ENCODE measurements at places on chromosomes 3 and 15. TPM values are rescaled to one million over a fixed set of nuclear protein-coding genes. Genes with fewer than 3 reads are reported as not detected.

- DNase-seq: no peak
Observed at GRCh38 chr3:136055491-136055890, 90.0 kb downstream of the PPP2R3A start.

GRCh38 chr15:46778876-46779275 is 938.4 kb upstream of the SEMA6D start:
- no peak for DNase-seq

- DNase-seq: no peak
Observed at GRCh38 chr3:171377859-171378258, 82.3 kb downstream of the TNIK start.

GRCh38 chr3:146558781-146559180 is 14.4 kb upstream of the PLSCR1 start:
- no peak for DNase-seq

DNA sequence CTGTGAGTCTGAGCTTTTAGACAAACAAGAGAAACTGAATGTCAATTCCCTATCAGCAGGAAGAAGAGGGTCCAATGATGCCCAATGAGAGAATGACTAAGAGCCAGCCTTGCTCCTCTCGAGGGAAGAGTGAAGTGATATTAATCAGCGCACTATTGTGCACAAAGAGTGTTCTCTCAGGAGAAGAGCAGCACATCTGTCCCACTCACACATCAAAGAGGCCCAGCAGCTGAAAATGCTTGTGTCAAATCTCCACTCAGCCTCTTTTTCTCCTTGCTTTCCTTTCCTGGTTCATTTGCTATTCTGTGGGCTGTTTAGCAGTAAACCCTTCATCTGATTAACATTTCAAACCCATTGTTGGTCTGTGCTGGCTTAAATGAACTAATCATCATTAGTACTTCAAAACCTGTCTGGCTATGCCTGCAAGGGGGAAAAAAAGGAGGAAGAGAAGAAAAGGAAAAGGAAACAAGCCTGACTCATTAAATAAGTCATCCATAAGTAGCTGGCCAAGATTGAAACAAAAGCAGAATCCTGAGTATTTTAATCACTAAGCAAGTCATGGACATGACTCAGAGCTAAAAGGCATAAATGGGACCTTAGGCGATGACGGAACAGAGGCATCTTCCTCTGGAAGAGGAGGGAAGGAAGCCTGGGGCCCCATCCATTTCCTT is 912.7 kb downstream of the TUSC7 start:
- DNase-seq: no peak

- no peak for DNase-seq
Observed at GRCh38 chr3:5112043-5112442, 10.0 kb upstream of the ARL8B start.

- no peak for DNase-seq
Observed at GRCh38 chr3:28923994-28924393, 356.9 kb upstream of the RBMS3 start.

DNA sequence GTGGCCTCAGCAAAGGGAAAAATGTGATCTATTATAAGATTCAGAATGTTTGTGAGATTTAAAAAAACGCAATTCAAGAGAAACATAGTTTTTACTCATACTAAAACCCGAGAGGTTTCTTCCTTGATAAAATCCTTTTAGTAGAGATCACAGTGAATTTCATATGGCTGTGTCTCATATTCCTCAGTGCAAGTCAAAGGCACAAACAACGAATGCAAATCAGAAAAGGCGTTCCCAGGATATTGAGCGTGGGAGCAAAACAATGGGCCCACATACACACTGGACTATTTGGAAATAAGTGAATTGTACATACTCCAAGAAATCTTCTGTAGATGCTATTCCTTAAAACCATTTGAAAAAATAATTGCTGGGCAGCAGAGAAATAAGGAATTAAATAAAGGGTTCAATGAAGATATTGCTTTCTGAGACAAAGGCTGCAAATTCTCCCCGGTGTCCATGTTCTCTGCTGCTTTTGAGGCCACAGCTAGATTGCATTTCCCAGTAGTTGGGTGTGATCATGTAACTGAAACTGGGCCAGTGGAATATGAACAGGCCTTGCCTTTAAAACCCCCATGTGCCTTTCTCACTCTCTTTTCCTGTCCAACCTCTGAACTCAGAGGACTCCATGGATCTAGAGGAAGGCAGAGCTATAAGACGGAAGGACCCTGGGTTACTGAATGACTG is 144.6 kb upstream of the TBL1XR1 start:
- no peak for DNase-seq

DNA sequence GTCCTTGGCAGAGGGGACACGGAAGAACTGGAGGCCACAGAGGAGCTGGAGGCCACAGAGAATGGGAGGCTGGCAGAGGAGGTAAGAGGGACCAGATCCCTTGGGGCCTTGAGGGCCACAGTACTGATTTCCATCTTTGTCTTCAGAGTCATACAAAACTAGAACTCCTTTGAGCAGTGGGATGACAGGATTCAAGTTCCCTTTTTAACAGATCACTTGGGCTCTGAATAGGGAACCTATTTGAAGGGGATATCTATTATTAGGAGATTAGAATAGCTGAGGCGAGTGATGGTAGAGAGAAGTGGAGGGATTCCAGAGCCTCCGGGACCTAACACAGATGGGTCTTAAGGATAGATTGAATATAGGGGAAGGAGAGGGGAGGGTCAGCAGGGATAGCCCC is 55.7 kb downstream of the OXNAD1 start:
- no peak for DNase-seq

- DNase-seq: no peak
Observed at GRCh38 chr15:70480196-70480856, 283.0 kb downstream of the UACA start.

DNA sequence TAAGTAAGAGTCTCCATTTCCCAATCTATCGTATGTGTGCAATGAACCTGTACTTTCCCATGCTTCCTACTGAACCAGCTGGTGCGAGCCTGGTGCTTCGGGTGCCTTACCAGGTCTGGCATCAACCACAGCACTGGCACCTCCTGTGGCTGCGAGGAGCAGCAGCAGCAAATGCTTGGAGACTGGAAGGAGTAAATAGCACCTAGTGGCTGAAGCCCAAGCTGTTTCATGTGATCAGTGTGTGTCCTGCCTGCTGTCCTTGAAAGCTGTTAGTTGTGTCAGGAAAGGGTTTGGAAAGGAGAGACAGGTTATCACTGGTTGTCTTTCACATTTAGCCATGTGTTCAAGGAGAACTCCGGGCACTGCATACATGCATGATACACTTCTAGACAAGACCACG is 31.8 kb downstream of the PCOLCE2 start:
- DNase-seq: no peak

- no peak for DNase-seq
Observed at GRCh38 chr3:13370609-13371008, 49.5 kb downstream of the NUP210 start.

DNA sequence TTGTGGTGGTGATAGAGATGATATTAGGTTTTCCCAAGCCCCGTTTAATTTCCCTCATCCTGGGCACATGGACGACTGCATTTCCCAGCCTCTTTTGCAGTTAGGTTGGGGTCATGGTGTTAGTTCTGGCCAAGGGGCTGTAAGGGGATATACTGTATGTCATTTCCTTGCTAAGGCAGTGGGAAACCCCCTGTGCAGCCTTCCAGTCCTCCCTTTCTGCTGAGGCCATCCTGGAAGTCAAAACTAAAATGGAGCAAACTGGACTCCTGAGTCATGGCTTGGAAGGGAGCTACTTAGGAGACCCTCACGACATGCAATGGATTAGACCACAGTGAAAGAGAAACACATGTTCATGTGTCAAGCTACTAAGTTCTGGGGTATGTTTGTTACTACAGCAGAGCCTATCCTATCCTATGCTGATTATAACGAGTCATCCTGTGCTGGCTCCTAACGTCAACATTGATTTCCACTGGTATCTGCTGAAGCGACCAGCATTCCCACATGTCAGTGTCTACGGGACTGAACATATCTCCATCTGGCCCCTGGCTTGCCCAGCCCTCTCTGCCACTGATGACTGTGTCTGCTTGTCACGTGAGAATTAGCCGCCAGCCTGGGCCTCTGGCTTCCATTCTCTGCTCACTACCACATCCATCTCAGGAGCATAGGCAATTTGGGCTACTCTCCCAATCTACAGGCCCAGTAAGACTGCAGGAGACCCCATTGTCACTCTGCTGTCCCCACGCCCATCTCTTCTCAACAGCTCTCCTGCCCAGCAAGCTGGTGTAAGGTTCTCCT is 85.6 kb upstream of the MEF2A start:
- DNase-seq: no peak

DNA sequence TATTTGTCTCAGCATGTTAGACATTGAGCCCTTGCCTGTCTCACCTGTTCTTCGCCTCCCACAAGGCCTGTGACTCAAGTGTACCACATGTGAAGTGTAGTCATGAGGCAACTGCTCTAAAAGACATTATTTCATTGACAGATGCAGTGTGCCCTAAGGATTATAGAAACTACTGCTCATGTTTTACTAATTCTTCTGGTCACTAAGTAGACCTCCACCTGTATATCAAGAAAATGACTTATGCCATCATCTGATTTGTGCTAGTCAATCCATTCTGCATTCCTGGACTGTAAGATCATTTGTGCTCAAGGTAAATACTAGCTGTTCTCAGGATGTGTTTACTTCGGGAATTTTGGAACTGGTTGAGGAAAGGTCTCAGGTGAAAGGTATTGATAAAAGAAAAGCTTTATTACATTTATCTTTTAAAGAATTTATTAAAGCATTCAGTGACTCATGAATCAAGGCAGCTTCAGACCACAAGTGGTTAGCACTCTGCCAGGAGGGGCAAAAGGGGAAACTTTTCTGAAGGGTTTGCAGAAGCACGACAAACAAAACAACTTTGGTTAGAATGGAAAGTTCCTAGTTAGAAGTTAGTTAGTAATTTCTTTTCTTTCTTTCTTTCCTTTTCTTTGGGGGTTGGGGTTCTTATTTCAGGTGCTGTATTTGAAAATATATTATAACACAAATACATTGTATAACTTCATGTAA is 465.3 kb upstream of the CBLB start:
- DNase-seq: no peak

DNA sequence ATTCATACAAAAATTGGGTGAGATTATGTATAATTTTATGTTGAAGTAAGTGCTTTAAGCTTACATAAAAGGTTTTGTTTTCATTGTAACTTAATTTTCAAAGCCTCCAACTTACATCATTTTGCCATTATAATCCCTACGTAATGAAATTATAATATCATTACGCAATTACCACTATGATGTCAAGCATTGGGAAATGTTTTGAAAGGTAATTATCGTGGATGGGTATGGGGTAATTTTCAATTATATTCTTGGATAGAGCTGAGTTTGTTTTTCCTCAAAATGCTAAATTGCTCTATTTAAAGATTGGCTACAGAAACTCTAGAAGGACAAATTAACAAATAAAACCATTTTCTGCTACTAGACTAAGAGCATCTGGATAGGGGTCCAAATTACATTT is 80.2 kb upstream of the FAM3D start:
- no peak for DNase-seq

- DNase-seq: no peak
Observed at GRCh38 chr15:88782465-88782864, 20.8 kb upstream of the ACAN start.

DNA sequence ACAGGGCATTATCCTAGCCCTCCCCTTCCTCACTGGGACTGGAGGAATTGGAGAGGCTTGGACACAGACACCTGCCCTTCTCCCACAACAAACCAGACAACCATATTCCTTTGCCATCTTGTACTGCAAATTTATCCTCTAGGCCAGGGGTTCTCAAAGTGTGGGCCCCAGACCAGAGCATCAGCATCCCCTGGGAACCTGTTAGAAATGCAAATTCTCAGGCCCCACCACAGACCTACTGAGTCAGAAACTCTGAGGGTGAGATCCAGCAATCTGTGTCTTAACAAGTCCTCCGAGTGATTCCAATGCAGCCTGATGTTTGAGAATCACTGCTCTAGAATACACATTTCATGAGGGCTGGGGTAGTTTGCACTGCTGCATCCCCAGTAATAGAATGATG is 115.4 kb downstream of the OXNAD1 start:
- no peak for DNase-seq

GRCh38 chr3:184561913-184562877 is 610 bp downstream of the EPHB3 start:
- DNase-seq: no peak

GRCh38 chr15:99433026-99433756 is 132.6 kb upstream of the MEF2A start:
- DNase-seq: peak; percentile 75

DNA sequence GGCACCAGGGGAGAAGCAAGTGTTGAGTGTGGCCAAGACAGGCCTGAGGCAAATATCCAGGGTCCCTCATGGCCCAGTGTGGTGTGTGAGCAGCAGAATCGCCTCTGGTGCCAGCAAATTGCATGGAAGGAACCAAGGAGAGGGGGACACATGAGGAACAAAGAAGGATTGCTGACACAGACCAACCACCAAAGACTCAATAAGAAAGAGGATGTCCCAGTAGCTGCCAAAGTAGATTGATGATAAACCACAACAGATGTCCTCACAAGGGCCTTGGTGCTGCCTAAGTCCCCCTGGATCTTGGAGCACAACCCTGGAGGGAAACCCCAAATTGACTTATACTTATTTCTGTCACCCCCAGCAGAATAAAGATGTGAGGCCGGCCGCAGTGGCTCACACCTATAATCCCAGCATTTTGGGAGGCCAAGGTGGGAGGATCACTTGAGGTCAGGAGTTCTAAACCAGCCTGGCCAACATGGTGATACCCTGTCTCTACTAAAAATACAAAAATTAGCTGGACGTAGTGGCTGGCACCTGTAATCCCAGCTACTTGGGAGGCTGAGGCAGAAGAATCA is 10.6 kb downstream of the SRGAP3 start:
- DNase-seq: no peak

DNA sequence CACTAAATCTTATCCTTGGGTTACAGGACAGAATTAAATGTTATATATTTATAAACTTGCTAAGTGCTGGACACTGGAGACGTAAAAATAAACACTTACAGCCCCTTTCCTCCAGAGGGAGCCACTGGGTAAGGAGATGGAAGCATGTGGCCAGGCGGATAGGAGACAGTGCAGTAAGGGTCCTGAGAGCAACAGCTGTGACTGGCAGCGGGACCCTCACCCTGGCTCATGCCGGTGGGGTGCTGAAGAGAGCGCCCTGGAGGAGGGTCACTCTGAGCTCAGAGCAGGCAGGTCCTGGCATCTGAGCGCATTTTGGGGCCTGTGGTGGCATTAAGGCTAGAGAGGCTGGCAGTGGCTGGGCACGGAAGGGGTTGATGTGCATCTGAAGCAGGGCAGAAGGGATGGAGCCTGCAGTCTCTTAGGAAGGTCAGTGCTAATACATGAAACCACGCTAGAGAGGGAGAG is 16.0 kb downstream of the SEC61A1 start:
- DNase-seq: no peak

The REC114 gene
- total RNA-seq: not detected

The RAMAC gene
- 17.9 TPM for total RNA-seq

The LMOD3 gene
- total RNA-seq: 0.12 TPM

The KIF15 gene
- 1.3 TPM for total RNA-seq

The RARB gene
- total RNA-seq: 5.6 TPM

The CTXN2 gene
- total RNA-seq: not detected

The NRROS gene
- 20.7 TPM for total RNA-seq

The CLDN11 gene
- 22.4 TPM for total RNA-seq

The PROK2 gene
- total RNA-seq: 7.4 TPM

The JMJD7 gene
- 24.3 TPM for total RNA-seq

The SLC27A2 gene
- total RNA-seq: 2.9 TPM

The ZBTB20 gene
- 66.4 TPM for total RNA-seq

The FOXB1 gene
- not detected for total RNA-seq

The SAMMSON gene
- total RNA-seq: not detected

The EFHB gene
- total RNA-seq: 5.6 TPM

The CHRFAM7A gene
- 9.6 TPM for total RNA-seq

Measured in lower lobe of right lung (tissue), 2 donors.